ENCODE measurements at places on chromosomes 16 and 17. TPM values are rescaled to one million over a fixed set of nuclear protein-coding genes. Genes with fewer than 3 reads are reported as not detected.

NLRC5 gene
- total RNA-seq, result 31.0 TPM

ALOX15B gene
- 93.2 TPM for total RNA-seq

ODAD4 gene
- 14.7 TPM for total RNA-seq

AXIN2 gene
- 135 TPM for total RNA-seq

DNA sequence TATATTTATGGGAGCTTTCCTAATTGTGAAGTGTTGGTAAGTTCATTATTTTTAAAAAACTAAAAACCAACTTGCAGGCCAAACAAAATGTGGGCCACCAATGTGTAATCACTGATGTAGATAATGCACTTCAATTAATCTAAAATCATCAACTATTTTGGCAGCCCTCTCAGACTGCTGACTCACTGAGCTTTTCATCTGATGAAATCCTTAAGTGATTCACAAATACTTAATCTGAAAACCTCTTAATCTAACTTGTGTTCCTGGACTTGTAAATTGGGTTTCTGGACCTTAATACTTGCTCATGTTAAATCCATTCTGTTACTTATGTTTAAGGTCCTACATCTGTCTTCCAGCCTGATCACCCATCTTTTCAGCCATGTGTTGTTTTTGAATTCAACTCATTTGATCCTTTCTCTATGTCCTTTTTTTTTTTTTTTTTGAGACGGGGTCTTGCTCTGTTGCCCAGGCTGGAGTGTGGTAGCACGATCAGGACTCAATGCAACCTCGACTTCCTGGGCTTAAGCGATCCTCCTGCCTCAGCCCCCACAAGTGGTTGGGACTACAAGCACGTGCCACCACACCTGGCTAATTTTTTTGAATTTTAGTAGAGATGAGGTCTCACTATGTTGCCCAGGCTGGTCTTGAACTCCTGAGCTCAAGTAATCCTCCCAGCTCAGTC lies 39.0 kb downstream of the PRKCB start:
- no peak for DNase-seq
- H3K27ac ChIP-seq, result no peak overlapping the region
- no peak overlapping the region for H3K4me3 ChIP-seq
- H3K36me3 ChIP-seq, result no peaks in the 10 kb centered on the region
- H3K4me1 ChIP-seq, result peaks cover 4% of the 10 kb centered on the region
- H3K27me3 ChIP-seq, result no peaks in the 10 kb centered on the region

- no peaks in the 10 kb centered on the region for H3K27me3 ChIP-seq
- H3K27ac ChIP-seq, result no peak overlapping the region
- peaks cover 33% of the 10 kb centered on the region for H3K36me3 ChIP-seq
- no peak overlapping the region for H3K4me3 ChIP-seq
Observed at GRCh38 chr16:4412854-4413253, 3.5 kb downstream of the CORO7 start.

ZFHX3 gene
- 29.3 TPM for total RNA-seq

GRCh38 chr17:74742153-74742515 lies 5.1 kb downstream of the RAB37 start:
- peaks cover 68% of the 10 kb centered on the region for H3K4me1 ChIP-seq
- no peaks in the 10 kb centered on the region for H3K36me3 ChIP-seq
- peaks cover 12% of the 10 kb centered on the region for H3K27me3 ChIP-seq
- H3K27ac ChIP-seq, result peak overlapping the region; percentile 39

GRCh38 chr16:2963723-2964474 lies at the start of gene KREMEN2:
KREMEN2 (plus strand) TSS chr16:2964275; CDS start chr16:2964521, 246 bp downstream.
- H3K27me3 ChIP-seq, result peaks cover 69% of the 10 kb centered on the region
- H3K36me3 ChIP-seq, result no peaks in the 10 kb centered on the region
- H3K4me1 ChIP-seq, result peaks cover 43% of the 10 kb centered on the region

- H3K27ac ChIP-seq, result peak overlapping the region; percentile 87
- peaks cover 8% of the 10 kb centered on the region for H3K36me3 ChIP-seq
- no peak overlapping the region for H3K4me3 ChIP-seq
Observed at GRCh38 chr17:74445158-74445557, 13.3 kb downstream of the GPRC5C start.

KCNH6 gene
- 0.39 TPM for total RNA-seq

TAT gene
- total RNA-seq, result not detected

DNA sequence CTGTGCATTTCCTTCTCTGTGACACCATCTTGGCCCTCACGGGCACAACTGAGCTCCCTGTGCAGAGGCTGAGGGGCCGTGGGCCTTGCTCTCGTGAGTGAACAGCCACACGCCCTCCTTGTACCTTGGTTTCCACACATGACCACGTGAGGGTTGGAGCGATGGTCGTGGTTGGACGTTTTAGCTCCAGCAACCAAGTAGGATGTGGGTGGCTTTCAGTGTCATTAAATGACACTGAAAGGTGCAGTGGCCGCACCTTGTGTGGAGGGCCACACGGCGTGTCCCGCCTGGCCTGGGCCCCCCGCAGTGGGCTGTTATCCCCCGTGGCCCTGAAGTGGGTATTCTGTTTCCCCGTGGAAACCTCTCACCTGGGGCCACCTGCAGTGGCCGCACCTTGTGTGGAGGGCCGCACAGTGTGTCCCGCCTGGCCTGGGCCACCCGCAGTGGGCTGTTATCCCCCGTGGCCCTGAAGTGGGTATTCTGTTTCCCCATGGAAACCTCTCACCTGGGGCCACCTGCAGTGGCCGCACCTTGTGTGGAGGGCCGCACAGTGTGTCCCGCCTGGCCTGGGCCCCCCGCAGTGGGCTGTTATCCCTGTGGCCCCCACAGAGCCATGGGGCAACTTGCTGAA lies 28.2 kb downstream of the ACSF3 start:
- no peaks in the 10 kb centered on the region for H3K4me1 ChIP-seq
- H3K27ac ChIP-seq, result peak overlapping the region; percentile 61
- H3K36me3 ChIP-seq, result peaks cover 66% of the 10 kb centered on the region
- DNase-seq, result peak; percentile 50
- no peak overlapping the region for H3K4me3 ChIP-seq

DNA sequence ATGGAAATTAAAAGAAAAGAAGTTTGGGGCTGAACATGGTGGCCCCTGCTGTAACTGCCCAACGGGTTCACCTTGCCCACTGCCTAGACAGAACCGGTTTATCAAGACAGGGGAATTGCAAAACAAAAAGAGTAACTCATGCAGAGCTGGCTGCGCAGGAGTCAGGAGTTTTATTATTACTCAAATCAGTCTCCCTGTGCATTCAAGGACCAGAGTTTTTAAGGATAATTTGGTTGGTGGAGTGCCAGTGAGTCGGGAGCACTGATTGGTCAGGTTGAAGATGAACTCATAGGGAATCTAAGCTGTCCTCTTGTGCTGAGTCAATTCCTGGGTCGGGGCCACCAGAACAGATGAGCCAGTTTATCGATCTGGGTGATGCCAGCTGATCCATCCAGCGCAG lies 4.4 kb upstream of the SCPEP1 start:
- H3K27ac ChIP-seq, result no peak overlapping the region
- no peaks in the 10 kb centered on the region for H3K27me3 ChIP-seq
- peaks cover 7% of the 10 kb centered on the region for H3K4me1 ChIP-seq
- no peak overlapping the region for H3K4me3 ChIP-seq
- no peaks in the 10 kb centered on the region for H3K36me3 ChIP-seq

GRAP gene
- 11.3 TPM for total RNA-seq

DNA sequence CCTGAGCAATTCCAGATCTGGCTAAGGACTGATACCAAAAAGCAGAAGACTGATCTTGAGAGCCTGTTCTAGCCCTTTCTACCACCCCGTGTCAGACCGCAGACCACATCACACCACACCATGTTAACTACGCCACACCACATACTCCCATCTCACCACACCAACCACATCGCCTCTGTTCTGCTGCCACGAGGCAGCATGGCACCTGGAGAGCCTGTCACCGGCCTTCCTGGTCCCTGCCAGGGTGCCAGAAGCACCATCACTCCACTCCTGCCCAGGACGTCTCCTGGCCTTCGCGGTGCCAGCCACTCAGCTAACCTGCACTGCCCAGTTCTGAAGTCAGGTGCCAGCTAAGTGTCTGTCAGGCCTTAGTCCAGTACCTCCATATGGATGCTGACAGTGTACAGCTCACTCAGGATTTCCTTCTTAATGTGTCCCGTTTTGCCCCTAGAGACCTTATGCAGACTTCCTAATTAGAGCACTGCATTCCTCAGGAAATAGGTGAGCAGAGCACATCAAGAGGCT lies 37.2 kb upstream of the BCAR1 start:
- H3K4me1 ChIP-seq, result peaks cover 22% of the 10 kb centered on the region
- peak overlapping the region; percentile 43 for H3K27ac ChIP-seq
- no peaks in the 10 kb centered on the region for H3K27me3 ChIP-seq
- H3K36me3 ChIP-seq, result peaks cover 23% of the 10 kb centered on the region
- DNase-seq, result no peak

GRCh38 chr17:9419932-9420453 lies 155.6 kb downstream of the STX8 start:
- no peak overlapping the region for H3K4me3 ChIP-seq
- no peaks in the 10 kb centered on the region for H3K4me1 ChIP-seq
- no peaks in the 10 kb centered on the region for H3K36me3 ChIP-seq
- H3K27ac ChIP-seq, result no peak overlapping the region
- no peaks in the 10 kb centered on the region for H3K27me3 ChIP-seq
- DNase-seq, result no peak

OR2C1 gene
- total RNA-seq, result not detected

- peaks cover 4% of the 10 kb centered on the region for H3K36me3 ChIP-seq
- H3K27me3 ChIP-seq, result no peaks in the 10 kb centered on the region
- DNase-seq, result no peak
- H3K27ac ChIP-seq, result peak overlapping the region; percentile 93
- peaks cover 59% of the 10 kb centered on the region for H3K4me1 ChIP-seq
- H3K4me3 ChIP-seq, result peak overlapping the region; percentile 87
Observed at GRCh38 chr17:1709403-1709951, 700 bp downstream of the TLCD2 start.

- H3K27ac ChIP-seq, result no peak overlapping the region
- H3K27me3 ChIP-seq, result no peaks in the 10 kb centered on the region
- peaks cover 70% of the 10 kb centered on the region for H3K36me3 ChIP-seq
Observed at GRCh38 chr16:1691276-1691675, 13.2 kb downstream of the JPT2 start.

DNA sequence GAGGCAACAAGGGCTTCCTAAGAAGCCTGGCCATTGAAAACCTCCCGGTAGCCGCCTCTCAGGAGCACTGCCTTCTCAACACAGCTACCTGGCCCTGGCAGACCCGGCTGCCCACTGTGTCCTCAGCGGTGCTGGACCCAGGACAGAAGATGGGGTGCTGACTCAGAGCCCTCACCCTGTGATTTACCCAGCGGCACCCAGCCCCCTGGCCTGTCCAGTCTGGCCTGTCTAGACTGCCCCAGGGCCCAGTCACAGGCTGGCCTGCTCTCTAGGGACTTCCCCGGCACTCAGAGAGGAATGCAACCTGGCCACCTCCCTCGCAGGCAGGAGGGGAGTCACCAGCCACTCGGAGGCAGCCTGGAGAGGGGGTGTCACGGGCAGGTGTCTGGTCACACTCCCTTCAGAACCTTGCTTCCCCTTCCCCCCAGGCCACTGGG lies 20.1 kb downstream of the PIEZO1 start:
- H3K27me3 ChIP-seq, result no peaks in the 10 kb centered on the region
- peaks cover 84% of the 10 kb centered on the region for H3K4me1 ChIP-seq
- peak; percentile 93 for DNase-seq
- no peak overlapping the region for H3K4me3 ChIP-seq
- H3K27ac ChIP-seq, result peak overlapping the region; percentile 26

HOXB3 gene
- 10.0 TPM for total RNA-seq

STH gene
- not detected for total RNA-seq

- no peaks in the 10 kb centered on the region for H3K4me1 ChIP-seq
- DNase-seq, result peak; percentile 41
- H3K27me3 ChIP-seq, result peaks cover 4% of the 10 kb centered on the region
Observed at GRCh38 chr17:7656958-7657609, 6.4 kb downstream of the ATP1B2 start.

Measured in upper lobe of left lung (tissue), 6 donors.